ENCODE measurements at places on chromosomes 12 and 14.
A peak's percentile ranks its signal among the peaks of the same experiment; 100 is the strongest.

DNA sequence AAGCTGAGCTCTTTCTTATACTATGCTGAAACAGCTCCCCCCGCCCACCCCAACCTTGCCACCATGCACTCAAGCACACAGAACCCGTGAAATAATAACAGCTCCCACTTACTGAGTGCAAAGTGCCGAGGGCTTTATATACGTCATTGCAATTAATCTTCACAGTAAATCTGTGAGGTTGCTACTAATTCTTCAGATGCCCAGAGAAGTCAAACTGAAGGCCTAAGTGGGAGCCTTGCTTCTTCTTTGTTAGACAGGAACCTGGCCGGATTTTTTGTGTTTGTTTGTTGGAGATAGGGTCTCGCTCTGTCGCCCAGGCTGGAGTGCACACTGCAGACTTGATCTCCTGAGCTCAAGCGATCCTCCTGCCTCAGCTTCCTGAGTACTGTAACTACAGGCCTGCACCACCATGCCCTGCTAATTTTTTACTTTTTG, 34.0 kb downstream of the VCPKMT start:
- no peak for DNase-seq

- no peak for DNase-seq
Observed at GRCh38 chr14:67951529-67952135, 132.1 kb downstream of the RAD51B start.

DNA sequence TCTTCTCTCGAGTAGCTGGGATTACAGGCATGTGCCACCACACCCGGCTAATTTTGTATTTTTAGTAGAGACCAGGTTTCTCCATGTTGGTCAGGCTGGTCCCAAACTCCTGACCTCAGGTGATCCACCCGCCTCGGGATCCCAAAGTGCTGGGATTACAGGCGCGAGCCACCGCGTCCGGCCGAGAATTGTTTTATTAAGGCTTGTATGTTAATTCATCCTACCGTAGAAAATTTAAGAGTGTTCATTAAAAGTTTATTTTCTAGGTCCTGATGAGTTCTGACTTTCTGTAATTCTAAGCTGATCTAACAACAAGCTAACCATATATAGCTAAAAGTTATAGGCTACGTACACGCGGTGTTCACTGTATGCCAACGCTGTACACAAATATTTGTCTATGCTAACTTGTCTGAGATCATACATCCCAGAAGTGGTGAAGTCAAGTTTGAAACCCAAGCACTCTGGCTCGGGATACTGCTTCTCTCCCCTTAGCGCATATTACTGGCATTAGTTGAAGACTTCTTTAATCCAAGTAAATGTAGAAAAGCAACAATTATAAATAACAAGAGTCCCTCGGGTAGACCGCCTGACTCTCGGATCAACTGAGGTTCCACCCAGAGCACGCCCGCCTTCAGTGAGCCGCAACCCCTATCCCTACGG, 570 bp upstream of the MRPS35 start:
- DNase-seq: peak; percentile 26

- DNase-seq: no peak
Observed at GRCh38 chr12:81615026-81615588, 144.0 kb downstream of the PPFIA2 start.

- no peak for DNase-seq
Observed at GRCh38 chr14:26286081-26286912, 311.5 kb downstream of the NOVA1 start.

GRCh38 chr14:104072586-104072985, 12.9 kb upstream of the ASPG start:
- DNase-seq: no peak

- no peak for DNase-seq
Observed at GRCh38 chr12:89261982-89262381, 90.3 kb downstream of the DUSP6 start.

DNA sequence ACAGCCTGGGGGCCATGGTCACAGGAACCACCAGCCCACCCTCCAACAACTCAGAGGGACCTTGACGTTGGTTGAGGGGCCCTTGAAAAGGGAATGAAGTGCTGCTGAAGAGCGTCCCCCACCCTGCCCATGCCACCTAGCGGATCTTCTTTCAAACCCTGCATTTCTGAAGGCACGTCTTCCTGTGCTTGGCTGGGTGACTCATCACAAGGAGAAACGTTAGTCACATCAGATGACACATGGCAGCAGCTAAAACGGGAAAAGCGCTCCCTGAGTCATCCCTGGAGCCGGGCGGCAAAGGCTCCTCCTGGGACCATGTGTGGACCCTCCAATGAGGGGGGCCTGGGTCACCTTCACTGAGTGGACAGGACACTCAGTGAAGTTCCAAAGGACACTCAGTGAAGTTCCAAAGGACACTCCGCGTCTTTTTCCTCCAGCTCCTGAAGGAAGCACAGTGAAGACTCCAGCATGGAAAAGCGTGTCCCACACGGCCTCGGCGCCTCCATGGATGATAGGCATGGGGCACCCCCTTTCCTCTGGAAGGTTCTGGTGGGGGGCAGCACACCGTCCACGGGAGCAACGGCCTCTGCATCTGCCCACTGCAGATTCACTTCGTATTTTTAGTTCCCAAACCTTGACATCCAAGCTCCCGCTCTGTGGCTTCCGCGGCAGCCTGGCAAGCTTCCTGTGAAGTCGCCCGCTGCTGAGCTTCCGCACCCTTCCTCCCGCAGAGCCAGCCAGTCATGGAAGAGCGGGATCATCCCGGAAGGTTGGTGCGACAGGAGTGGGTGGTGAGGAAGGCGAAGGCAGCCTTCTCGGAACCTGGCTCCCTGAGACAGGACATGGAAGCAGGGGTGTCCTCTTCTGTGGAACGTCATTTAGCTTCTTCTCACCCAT, 383.4 kb downstream of the VRK1 start:
- DNase-seq: peak; percentile 23

- no peak for DNase-seq
Observed at GRCh38 chr14:71588028-71588427, 344.2 kb upstream of the RGS6 start.

GRCh38 chr14:55819610-55820304, 239.8 kb downstream of the KTN1 start:
- peak; percentile 48 for DNase-seq
